ENCODE measurements at places on chromosomes 12 and 14.

- H3K36me3 ChIP-seq: peaks cover 2% of the 10 kb centered on the region
- DNase-seq: no peak
- H3K27me3 ChIP-seq: no peaks in the 10 kb centered on the region
- H3K27ac ChIP-seq: no peak overlapping the region
Observed at GRCh38 chr12:66340131-66340530, 37.8 kb downstream of the HELB start.

GRCh38 chr12:106078358-106079010 lies 60.3 kb downstream of the NUAK1 start:
- H3K4me1 ChIP-seq: peaks cover 2% of the 10 kb centered on the region
- H3K36me3 ChIP-seq: no peaks in the 10 kb centered on the region
- no peak overlapping the region for H3K4me3 ChIP-seq
- 0 out of 2 replicates have a peak, but pooled peaks cover 3% of the 10 kb centered on the region for H3K27me3 ChIP-seq

DNA sequence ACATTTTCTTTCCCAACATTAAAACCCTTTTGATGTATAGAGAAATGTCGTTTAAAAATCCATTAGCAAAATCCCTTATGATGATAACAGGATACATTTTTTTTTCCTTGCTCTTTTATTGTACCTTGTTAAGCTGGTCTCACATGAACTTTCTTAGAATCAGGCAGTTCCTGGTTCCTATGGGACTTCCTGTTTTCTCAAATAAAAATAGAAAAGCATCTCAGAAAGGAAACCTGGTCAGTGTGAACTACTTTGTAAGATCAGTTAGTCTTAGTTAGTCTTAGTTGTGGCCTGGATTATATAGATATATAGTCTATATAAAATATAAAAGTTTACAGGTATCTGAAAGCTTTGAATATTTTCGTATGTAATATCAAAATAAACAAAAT lies 40.3 kb downstream of the LEMD3 start:
- H3K27ac ChIP-seq: peak overlapping the region; percentile 25
- peaks cover 47% of the 10 kb centered on the region for H3K4me1 ChIP-seq
- H3K36me3 ChIP-seq: no peaks in the 10 kb centered on the region
- H3K27me3 ChIP-seq: no peaks in the 10 kb centered on the region
- no peak overlapping the region for H3K4me3 ChIP-seq
- DNase-seq: peak; percentile 64

GRCh38 chr12:91772411-91772810 lies 373.2 kb downstream of the BTG1 start:
- no peaks in the 10 kb centered on the region for H3K27me3 ChIP-seq
- H3K36me3 ChIP-seq: no peaks in the 10 kb centered on the region
- no peak for DNase-seq
- H3K27ac ChIP-seq: no peak overlapping the region
- H3K4me1 ChIP-seq: no peaks in the 10 kb centered on the region

GRCh38 chr12:64560396-64561301 lies 49.6 kb upstream of the RASSF3 start:
- H3K36me3 ChIP-seq: no peaks in the 10 kb centered on the region
- H3K27me3 ChIP-seq: no peaks in the 10 kb centered on the region
- H3K27ac ChIP-seq: no peak overlapping the region
- H3K4me1 ChIP-seq: 0 out of 2 replicates have a peak, but pooled peaks cover 4% of the 10 kb centered on the region
- DNase-seq: peak; percentile 48

DNA sequence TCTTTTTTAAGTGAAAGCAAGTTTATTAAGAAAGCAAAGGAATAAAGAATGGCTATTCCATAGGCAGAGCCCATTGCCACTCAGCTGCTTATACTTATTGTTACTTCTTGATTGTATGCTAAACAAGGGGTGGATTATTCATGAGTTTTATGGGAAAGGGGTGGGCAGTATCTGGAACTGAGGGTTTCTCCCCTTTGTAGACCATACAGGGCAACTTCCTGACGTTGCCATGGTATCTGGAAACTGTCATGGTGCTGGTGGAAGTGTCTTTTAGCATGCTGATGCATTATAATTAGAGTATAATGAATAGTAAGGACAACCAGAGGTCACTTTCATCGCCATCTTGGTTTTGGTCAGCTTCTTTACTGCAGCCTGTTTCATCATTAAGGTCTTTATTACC lies 66.3 kb upstream of the AMN start:
- no peak overlapping the region for H3K4me3 ChIP-seq
- H3K4me1 ChIP-seq: no peaks in the 10 kb centered on the region
- peaks cover 66% of the 10 kb centered on the region for H3K36me3 ChIP-seq

- DNase-seq: no peak
- no peak overlapping the region for H3K4me3 ChIP-seq
- H3K27ac ChIP-seq: no peak overlapping the region
- no peaks in the 10 kb centered on the region for H3K27me3 ChIP-seq
Observed at GRCh38 chr14:21326972-21327371, 47.1 kb downstream of the RPGRIP1 start.

DNA sequence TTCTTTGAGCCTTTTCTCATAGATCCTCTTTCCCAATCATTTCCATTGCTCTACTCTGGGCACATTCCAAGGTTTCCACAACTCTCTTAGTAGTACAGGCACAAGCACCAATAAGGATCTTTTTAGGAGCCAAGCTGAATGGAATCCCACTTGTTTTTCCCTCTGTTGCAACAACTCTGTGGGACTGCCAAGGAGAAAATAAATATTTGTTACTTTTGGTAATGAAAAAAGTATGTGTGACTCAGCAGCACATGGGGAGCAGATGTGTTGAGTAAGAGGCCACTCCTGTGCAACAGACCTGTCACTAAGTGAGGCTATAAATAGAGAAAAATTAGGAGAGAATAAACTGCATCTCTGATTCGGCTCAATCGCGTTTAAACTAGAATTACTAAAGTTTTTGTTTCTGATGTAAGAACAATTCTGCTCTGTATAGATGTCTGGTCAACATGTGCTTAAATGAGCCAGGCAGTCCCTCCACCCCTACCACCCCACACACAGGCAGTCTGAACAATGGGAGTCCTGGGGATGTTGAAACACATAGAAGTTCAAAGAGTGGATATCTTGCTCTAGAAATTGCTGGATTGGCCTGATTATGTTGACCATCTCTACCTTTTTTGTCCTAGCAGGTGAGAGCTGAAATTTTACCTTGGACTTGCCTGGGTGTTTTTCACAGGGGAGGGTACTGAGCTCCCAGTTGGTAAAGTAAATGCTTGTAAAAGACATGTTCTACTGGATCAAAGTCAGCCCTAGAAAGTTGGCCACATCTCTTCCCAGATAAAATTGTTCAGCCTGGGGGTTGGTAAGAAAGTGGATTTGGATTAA lies 244.3 kb upstream of the NOVA1 start:
- peaks cover 4% of the 10 kb centered on the region for H3K36me3 ChIP-seq
- DNase-seq: peak; percentile 19
- no peaks in the 10 kb centered on the region for H3K27me3 ChIP-seq
- H3K4me1 ChIP-seq: no peaks in the 10 kb centered on the region
- H3K4me3 ChIP-seq: no peak overlapping the region
- H3K27ac ChIP-seq: no peak overlapping the region

DNA sequence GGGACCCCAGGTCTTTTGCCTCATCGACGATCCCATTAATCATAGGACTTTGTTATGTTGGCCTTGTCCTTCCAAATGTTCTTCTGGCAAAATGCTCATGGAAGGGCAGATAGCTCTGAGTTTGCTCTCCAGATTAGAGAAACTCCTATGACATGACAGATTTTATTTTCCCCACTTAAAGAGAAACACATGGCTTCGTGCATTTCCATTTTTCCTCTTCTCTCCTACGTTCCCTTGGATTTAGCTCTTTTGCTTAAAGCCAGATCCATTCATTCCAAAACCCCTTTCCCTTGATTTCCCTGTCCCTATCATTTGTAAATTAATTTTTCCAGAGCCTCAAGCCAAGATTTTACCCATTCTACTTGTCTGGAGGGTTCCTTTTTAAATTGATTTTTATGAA lies 2.9 kb downstream of the PRIMA1 start:
- H3K27ac ChIP-seq: no peak overlapping the region
- H3K27me3 ChIP-seq: 0 out of 2 replicates have a peak, but pooled peaks cover 3% of the 10 kb centered on the region
- H3K36me3 ChIP-seq: no peaks in the 10 kb centered on the region
- no peak for DNase-seq
- no peaks in the 10 kb centered on the region for H3K4me1 ChIP-seq
- no peak overlapping the region for H3K4me3 ChIP-seq

DNA sequence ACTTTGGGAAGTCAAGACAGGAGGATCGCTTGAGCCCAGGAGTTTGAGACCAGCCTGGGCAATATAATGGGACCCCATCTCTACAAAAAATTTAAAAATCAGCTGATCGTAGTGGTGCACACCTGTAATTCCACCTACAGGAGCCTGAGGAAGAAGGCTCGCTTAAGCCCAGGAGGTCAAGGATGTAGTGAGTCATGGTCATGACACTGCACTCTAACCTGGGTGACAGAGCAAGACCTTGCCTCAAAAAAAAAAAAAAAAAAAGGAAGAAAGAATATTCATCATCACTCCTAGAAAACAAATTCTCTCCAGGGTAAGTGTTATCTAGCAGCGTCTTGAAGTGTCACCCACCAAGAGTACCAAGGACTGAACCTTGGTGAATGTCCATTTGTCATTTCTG lies 34.2 kb upstream of the PLXNC1 start:
- no peak for DNase-seq
- H3K27ac ChIP-seq: no peak overlapping the region
- no peaks in the 10 kb centered on the region for H3K4me1 ChIP-seq
- no peaks in the 10 kb centered on the region for H3K27me3 ChIP-seq
- H3K4me3 ChIP-seq: no peak overlapping the region

GRCh38 chr12:29889737-29890136 lies 106.0 kb upstream of the TMTC1 start:
- H3K36me3 ChIP-seq: no peaks in the 10 kb centered on the region
- peak; percentile 64 for DNase-seq
- H3K4me1 ChIP-seq: no peaks in the 10 kb centered on the region

- DNase-seq: peak; percentile 81
- H3K4me1 ChIP-seq: 0 out of 2 replicates have a peak, but pooled peaks cover 3% of the 10 kb centered on the region
- H3K27me3 ChIP-seq: no peaks in the 10 kb centered on the region
- no peak overlapping the region for H3K4me3 ChIP-seq
Observed at GRCh38 chr14:75711105-75711795, 50.2 kb downstream of the TTLL5 start.

- no peaks in the 10 kb centered on the region for H3K27me3 ChIP-seq
- H3K4me1 ChIP-seq: peaks cover 20% of the 10 kb centered on the region
- H3K4me3 ChIP-seq: no peak overlapping the region
- no peaks in the 10 kb centered on the region for H3K36me3 ChIP-seq
Observed at GRCh38 chr12:13093848-13094220, 9.6 kb downstream of the GSG1 start.

DNA sequence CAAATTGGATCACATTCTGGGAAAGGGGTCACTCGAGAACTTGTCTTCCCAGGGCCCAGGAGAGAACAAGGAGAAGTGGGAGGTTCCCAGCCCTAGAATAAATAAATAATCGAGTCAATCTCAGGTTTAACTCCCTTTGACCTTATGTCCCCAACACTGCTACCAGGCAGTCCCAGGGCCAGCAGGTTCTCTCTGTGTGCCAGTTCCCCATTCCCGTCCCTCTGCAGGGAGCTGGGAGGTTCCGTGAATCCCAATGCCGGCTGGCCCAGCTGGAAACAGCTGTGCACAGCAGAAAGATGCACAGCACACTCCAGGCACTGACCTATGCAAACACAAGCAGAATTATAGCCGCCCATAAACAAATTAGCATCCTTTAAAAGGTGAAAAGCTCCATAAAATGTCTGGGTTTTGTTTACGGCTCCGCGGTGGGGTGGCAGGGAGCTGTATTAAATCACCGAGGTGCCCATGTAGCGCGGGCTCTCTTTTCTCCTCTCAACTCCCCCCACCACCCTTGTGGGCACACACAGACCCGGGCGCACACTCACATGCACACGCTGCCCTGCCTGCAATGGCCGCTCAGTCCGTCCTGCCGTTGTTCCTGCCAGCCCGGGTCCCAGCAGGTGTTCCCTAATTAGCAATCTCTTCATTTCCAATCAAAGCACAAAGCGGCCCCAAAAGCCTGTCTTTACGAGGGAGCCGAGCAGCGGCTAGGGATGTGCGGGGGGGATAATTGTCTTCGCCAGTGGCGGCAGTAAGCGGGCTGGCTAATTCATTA lies 46.6 kb upstream of the ESRRB start:
- H3K27ac ChIP-seq: no peak overlapping the region
- no peaks in the 10 kb centered on the region for H3K27me3 ChIP-seq
- H3K4me3 ChIP-seq: no peak overlapping the region
- no peaks in the 10 kb centered on the region for H3K36me3 ChIP-seq
- no peak for DNase-seq

- no peaks in the 10 kb centered on the region for H3K36me3 ChIP-seq
- H3K4me3 ChIP-seq: no peak within 1 kb of the TSS
- H3K27me3 ChIP-seq: no peaks in the 10 kb centered on the region
- H3K4me1 ChIP-seq: no peaks in the 10 kb centered on the region
- no peak within 1 kb of the TSS for H3K27ac ChIP-seq
- DNase-seq: no peak
Observed at GRCh38 chr12:85280165-85280983, at the start of gene ALX1. TSS of gene ALX1 (plus strand) at chr12:85280220. CDS start at chr12:85280262, 42 bp downstream.

DNA sequence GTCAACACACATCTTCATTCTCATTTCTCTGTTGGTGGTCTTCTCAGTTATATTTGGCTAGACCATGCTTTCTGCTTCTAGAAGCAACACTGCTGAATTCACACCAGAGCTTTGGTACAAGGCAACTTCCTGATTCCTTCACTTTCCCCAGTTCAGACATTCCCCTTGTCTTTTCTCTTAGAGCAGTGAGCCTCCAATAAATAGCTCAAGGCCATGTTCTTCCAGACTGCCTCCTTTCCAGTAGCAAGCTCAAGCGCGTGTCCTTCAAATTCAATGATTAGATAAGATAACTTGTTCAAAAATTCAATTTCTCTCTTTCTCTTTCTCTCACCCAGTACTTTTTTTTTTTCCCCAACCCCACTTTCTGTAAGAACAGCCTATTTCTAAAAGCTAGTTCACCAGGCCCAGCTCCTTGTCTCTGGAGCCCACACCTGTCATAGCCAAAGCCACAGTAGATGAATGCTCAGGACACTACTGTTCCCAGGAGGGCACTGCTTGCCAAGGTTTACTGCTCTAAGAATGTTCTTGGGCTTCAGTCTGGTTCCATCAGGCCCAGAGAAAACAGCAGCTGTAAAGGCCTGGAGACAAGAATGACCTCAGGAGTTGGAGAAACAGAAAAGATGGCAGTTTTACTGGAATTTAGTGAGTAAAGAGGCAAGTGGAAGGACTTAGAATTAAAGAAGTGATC lies 17.7 kb downstream of the TBK1 start:
- H3K36me3 ChIP-seq: peaks cover 88% of the 10 kb centered on the region
- no peak overlapping the region for H3K4me3 ChIP-seq
- H3K4me1 ChIP-seq: no peaks in the 10 kb centered on the region
- no peak overlapping the region for H3K27ac ChIP-seq
- no peak for DNase-seq

DNA sequence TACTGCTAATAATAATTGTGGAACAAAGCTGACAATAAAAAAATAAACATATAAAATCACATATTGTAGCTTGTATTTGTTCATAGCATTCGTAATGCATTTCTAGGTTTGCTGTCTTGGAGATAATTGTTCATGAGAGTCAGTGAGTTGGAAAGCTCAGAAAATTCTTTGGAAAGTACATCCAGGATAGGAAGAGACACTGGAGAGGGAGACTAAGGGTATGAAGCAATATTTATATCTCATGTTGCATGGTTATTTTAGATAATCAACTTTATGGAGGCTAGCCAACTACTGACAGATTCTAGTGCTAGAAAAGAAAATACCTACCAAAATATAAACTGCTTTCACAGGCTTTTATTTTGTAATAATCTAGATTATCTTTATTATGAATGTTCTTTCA lies 1095.2 kb downstream of the FSCB start:
- H3K4me1 ChIP-seq: no peaks in the 10 kb centered on the region
- no peak for DNase-seq
- no peaks in the 10 kb centered on the region for H3K36me3 ChIP-seq
- H3K4me3 ChIP-seq: no peak overlapping the region
- no peak overlapping the region for H3K27ac ChIP-seq

- H3K36me3 ChIP-seq: no peaks in the 10 kb centered on the region
- no peaks in the 10 kb centered on the region for H3K27me3 ChIP-seq
- H3K27ac ChIP-seq: no peak overlapping the region
- no peak overlapping the region for H3K4me3 ChIP-seq
- H3K4me1 ChIP-seq: no peaks in the 10 kb centered on the region
- no peak for DNase-seq
Observed at GRCh38 chr12:38156497-38157245, 159.9 kb upstream of the ALG10B start.
